Glomerular endothelial cell (primary cell): ENCODE measurements at places on chromosomes 7 and 10.

- peak; percentile 2 for DNase-seq
Observed at GRCh38 chr7:34165927-34166550, 260.7 kb downstream of the BMPER start.

DNA sequence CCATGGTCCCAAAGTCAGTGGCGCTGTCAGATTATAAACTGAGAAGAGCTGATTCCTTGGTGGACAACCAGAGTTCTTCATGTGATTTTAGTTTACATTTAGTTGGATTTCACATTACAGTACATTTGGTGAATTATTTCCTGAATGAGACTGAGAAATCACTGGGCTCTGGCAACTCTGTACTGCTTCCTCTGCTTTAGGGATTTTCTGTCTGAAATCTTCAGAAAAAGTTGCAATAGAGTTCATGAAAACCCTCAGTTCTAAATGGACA is 242.6 kb downstream of the BICC1 start:
- no peak for DNase-seq

GRCh38 chr7:150820578-150821198 is 20.1 kb downstream of the TMEM176A start:
- DNase-seq = no peak

GRCh38 chr7:108135446-108136190 is 5.5 kb upstream of the LAMB4 start:
- DNase-seq = no peak

- DNase-seq = no peak
Observed at GRCh38 chr7:55154096-55154495, 135.3 kb downstream of the EGFR start.

DNA sequence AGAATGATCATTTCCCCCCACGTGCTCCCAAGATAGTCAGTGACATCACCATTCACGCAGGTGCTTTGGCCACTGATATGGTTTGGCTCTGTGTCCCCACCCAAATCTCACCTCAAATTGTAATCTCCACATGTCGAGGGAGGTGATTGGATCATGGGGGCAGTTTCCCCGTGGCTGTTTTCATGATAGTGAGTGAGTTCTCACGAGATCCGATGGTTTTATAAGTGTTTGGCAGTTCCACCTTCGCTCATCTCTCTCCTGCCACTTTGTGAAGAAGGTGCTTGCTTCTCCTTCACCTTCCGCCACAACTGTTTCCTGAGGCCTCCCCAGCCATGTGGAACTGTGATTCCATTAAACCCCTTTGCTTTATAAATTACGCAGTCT is 205.4 kb upstream of the SH2B2 start:
- no peak for DNase-seq

DNA sequence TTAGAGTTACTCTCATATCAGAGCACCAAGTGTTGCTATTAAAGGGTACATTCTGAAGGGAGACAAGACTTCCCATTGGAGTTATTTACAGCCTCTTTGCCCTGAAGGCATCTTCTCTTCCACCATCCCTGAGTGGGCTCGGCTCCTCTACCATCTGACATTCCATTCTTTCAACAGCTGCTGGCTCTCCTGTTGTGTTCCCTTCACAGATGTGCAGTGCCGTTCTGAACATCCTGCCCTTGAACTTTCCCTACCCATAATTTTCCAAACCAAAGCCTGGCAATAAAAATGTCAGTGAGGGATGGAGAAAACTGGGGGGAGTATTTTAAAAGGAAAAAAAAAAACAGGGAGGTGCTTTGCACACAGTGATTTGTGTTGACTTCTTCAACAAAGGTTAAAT is 392.9 kb downstream of the KCNMA1 start:
- no peak for DNase-seq

- no peak for DNase-seq
Observed at GRCh38 chr7:27173511-27173955, 587 bp downstream of the HOXA10 start.

DNA sequence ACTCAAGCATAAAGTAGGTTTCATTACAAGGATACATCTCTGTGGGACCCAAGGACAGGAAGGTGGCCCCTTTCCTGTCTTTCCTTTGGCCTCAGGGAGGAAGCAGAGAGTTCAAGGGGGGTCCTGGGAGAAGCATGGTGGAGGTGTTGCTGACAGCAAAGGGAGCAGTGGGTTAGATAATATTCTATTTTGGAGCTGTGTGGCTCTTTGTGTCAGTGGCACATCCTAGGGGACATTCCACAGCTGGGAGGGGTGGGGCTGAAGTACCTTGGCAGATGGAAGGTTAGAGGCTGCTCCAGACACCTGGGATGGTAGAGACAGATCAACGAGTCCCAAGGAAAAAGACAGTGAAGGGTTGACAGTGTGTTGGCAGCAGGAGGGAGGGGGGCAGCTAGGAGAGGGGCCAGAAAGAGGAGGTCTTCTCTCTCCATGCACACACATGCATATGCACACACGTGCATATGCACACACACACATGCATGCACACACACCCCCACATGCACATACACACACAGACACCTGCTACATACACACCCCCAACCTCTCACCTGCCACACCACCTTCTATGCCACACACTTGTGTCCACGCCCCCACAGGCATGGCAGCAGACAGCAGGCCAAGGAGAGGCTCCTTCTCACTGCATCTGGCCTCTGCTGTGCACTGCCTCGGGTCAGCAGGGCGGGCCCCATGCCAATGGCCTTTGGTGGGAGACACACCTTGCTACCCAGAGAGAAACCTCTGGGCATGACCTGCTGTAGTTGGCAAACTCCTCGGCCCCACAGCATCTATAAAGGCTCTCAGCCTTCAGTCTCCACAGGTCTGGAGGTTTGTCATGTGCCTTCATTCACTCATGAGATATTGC is 5.6 kb upstream of the POLD2 start:
- no peak for DNase-seq

GRCh38 chr10:94546901-94547185 is 1.3 kb downstream of the HELLS start:
- no peak for DNase-seq

GRCh38 chr10:1274701-1275544 is 218.7 kb downstream of the WDR37 start:
- DNase-seq = no peak

GRCh38 chr7:96953676-96954513 is 51.5 kb upstream of the DLX6 start:
- DNase-seq = no peak

DNA sequence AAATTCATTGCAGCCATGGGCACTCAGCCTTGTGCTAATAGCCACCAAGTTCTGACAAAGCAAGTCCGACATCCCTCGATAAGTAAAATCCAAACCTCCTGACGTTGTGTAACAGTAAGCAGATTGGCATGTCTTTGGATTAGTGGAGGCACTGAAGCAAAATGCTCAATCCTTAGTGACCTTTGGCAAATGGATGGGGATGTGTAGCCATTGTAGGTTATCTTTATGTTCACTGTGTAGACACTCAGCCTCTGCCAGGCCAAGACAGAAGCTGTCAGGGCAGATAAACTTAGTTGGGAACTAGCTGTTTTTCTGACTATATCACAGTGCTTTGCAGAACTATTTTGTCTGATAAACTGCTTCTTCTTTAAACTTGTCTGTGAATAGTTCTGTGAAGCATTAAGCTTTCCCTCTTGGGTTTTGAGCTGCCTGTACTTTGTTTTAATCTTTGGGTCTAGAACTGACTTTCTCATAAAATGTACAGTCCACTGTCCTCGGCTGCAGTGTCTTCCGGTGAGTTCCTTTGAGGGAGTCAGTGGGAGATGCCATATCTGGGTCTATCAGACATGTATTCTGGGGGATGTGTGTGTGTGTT is 220.8 kb downstream of the LRMDA start:
- no peak for DNase-seq

DNA sequence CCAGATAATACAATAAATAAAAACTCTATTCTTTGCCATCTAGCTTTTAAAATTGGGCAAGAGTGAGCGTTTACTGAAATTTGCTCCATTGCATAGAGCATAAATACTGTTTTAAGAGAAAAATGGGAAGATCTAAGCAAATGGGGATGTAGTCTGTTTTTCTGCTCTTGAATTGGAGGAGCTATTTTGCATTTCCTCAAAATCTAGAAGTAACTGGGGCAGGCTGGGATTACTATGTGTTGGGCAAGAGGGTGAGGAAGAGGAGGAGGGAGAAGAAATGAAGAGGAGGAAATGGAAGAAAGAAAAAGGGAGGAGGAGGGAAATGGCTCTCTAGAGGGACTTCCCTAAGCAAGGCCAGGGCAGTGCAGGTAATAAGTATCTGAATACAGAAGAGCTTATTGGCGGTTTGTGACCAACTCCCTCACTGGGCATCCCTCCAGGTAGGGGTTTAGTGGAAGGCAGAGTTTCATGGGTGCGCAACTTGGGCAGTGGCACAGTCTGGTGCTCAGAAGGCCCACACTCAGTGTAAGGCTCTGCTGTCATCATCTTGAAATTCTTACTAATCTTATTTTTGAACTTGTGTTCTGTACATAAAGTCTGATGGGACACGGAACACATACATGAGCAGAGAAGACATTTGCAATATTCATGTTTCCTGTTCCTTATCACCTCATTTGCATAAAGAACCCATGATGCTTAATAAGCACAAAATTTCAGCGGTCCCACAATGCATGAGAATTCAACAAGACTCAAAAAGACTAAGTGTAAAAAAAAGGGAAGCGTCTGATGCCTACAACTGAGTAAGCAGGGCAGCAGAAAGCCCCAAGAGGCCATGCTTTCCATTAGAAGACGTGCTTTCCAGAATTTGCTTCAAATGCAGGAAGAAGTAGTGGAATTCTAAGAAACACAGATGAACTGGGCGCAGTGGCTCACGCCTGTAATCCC is 116.9 kb downstream of the EVX1 start:
- DNase-seq = no peak

DNA sequence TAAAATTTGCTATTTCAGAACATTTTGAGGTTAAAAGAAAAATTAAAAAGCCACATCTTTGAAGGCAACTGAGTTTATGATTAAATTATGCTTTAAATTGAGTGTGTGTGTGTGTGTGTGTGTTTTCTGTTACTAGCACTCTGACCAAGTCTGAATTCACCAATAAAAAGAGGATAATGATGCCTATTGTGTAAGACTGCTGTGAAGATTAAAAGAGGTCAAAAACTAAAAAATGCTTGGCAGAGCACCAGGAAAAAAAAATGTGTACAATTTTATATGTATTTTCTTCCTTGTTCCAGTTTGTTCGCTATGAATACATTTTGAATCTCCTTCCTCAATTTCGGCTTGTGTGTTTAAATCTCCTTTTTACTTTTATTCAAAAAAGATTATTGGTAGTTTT is 316.6 kb upstream of the MAGI2 start:
- DNase-seq = no peak

DNA sequence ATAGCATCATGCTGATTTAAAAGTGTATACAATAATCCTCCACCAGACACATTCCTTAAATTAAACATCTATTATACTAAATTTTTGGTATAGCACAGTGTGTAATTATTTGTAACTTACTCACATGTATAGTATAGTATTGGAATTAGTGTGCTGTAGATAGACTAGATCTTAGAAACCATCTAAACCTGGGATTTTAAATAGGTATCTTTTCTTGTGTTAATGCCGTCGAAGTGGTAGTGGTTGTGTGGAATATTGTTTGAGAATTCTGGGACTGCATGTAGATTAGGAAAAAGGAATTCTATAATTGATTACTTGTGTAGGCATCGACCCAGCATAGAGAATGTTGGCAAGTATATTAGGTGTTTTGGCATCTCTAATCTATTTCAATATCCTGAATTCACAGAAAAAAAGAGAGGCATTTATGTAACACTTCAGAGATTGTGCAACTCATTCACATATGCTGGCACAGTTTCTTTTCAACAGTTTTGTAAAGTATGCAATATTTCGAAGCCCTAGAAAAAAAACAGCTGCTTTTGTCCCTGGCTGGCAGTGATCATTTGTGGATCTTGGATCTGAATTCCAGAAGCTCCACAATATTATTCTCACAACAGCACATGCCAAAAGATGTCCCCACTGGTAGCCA is 145.5 kb upstream of the AGR3 start:
- no peak for DNase-seq

DNA sequence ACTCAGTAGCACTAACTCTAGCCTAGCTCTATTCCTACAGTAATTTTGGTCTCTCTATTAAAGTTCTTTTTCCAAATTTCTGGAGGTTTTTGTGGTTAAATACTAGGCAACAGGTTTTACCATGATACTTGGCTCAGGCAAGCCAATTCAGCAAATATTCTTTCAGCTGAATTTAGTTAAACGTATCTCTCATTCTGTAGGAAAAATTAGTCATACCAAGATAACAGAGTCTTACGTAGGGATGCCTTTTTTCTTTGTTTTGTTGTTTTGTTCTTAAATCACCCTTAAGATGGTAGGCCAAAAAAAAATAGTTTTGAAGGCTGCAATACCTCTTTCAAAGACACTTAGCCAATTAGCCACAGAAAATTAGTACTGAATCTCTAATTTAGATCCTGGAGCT is 180.5 kb downstream of the MAGI2 start:
- no peak for DNase-seq

- DNase-seq = no peak
Observed at GRCh38 chr10:87715552-87716347, 56.1 kb downstream of the PAPSS2 start.

DNA sequence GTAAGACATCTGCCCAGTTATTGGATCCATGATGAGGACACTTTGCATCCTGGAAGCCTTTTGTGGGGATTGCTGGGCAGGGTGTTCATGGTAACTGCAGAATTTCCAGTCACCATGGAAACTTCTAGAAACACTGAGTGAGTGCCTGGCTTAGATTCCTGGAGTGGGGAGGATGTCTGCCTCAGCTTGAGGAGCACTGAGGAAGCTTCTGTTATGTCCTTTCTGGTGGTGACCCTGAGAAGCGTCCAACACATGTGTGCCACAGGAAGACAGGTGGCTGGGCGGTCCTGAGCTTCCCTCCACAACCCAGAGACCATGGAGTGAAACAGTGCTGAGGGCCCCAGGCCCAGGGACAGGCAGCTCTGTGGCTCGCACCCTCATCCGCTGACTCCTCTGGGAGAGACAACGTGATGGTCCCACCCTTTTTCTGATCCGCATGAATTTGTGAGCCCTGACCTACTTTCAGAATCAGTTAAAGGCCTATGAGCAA is 191.8 kb upstream of the CXCL12 start:
- DNase-seq = no peak

DNA sequence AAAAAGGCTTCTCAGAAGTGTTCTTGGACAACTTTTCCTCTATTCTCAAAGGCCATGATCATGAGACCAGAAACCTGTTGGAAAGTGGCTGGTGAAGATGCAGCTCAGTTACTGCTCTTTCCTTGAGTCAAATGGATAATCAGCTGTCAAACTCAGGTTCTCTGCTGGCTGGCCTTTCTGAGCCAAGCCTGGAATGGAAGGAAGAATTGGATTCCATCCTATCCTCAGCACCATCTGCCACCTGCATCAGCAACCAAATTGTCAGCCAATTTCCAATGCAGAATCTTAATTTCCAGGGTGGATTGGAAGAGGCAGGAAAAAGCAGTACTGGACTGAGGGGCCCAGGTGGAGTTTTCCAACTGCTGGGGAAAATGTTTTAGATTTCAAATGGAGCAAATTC is 631.7 kb downstream of the KCNMA1 start:
- DNase-seq = no peak

DNA sequence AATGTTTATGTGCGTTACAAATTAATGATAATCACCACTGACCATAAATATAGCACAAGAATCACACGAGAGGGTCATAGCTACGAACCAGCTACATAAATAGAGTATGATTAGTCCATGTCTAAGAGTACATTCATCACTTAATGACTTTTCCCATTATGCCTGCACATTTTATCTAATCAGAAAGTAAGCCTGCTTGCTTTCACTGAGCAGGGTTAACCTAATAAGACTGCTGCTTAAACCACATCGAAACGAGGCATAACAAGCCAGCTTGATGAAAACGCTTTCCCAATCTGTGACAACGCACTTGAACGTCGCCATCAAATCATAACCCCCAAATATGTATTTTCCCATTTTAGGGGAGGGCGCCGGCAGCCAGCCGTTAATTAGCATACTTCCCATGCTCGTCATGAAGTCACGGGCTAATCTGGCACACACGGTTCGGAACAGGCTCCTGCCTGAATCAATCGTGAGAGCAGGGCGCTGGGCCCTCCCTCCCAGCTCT is 71.5 kb downstream of the EBF3 start:
- DNase-seq = no peak
